Endothelial cell of coronary artery (primary cell): ENCODE measurements at places on chromosomes 5 and 9. TPM values are rescaled to one million over a fixed set of nuclear protein-coding genes. Genes with fewer than 3 reads are reported as not detected.

The IL5 gene
- total RNA-seq: not detected in 2 replicates

The NREP gene
- total RNA-seq: 51.6 and 63.3 TPM in 2 replicates

The SOHLH1 gene
- total RNA-seq: 0.09 TPM in 1 of 2 replicates, not detected in the other

The LCN9 gene
- total RNA-seq: not detected in 2 replicates

The SPAG8 gene
- total RNA-seq: 0.19 and 0.27 TPM in 2 replicates

The C9orf50 gene
- total RNA-seq: 0.09 TPM in 1 of 2 replicates, not detected in the other

The FOXD4L4 gene
- total RNA-seq: 0.09 TPM in 2 replicates

The HMGXB3 gene
- total RNA-seq: 27.1 and 30.1 TPM in 2 replicates
